Brain pericyte (primary cell): ENCODE measurements at places on chromosomes 12 and 14.
A peak's percentile ranks its signal among the peaks of the same experiment; 100 is the strongest.

- DNase-seq: no peak
These were observed 117.0 kb downstream of the SMOC1 start for GRCh38 chr14:69996216-69996615.

DNA sequence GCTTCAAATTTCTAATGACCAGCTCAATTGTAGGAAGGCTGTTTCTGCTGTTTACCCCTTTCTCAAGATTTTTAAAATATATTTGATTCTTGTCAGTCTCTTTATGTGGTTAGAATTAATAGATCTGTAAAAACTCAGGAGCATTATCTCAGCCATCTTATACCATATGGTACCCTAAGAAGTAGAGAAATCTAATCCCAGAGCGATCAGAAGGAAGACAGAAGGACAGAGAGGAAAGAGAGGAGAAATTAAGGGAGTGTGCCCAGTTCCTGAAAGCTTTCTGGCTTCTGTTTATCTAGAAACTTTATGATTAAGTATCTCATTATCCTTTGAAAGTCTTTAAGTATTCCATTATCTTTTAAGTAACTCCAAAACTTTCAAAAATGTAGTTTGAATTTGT lies 152.1 kb upstream of the NAV3 start:
- DNase-seq: no peak

DNA sequence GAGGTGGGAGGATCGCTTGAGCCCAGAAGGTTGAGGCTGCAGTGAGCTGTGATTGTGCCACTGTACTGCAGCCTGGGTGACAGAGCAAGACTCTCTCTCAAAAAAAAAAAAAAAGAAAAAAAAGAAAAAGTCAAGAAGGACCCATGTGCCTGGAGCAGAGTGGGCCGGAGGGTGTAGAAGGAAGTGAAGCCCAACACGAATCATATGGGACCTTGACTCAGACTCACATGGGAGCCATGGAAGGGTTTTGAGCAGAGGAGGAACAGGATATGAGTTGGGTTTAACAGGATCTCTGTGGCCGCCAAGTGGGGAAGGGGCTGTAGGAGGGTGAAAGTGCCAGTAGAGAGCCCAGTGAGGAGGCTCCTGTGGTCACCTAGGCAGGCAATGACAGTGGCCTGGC lies 165.4 kb downstream of the PHETA1 start:
- DNase-seq: no peak

- DNase-seq: no peak
These were observed 3.4 kb downstream of the TRHDE start for GRCh38 chr12:72275526-72275925.

GRCh38 chr14:81886588-81886987 lies 352.9 kb upstream of the SEL1L start:
- DNase-seq: no peak

GRCh38 chr14:68076451-68076850 lies 256.9 kb downstream of the RAD51B start:
- DNase-seq: no peak

- DNase-seq: no peak
These were observed 44.4 kb downstream of the DYRK2 start for GRCh38 chr12:67692966-67693365.

GRCh38 chr14:22427771-22428231 lies 161.2 kb downstream of the DAD1 start:
- DNase-seq: no peak

GRCh38 chr12:104801427-104801826 lies 156.7 kb downstream of the SLC41A2 start:
- DNase-seq: no peak

- DNase-seq: no peak
These were observed 11.7 kb upstream of the NGDN start for GRCh38 chr14:23457587-23458445.

- DNase-seq: no peak
These were observed 73.5 kb downstream of the CCDC88C start for GRCh38 chr14:91344096-91344495.

DNA sequence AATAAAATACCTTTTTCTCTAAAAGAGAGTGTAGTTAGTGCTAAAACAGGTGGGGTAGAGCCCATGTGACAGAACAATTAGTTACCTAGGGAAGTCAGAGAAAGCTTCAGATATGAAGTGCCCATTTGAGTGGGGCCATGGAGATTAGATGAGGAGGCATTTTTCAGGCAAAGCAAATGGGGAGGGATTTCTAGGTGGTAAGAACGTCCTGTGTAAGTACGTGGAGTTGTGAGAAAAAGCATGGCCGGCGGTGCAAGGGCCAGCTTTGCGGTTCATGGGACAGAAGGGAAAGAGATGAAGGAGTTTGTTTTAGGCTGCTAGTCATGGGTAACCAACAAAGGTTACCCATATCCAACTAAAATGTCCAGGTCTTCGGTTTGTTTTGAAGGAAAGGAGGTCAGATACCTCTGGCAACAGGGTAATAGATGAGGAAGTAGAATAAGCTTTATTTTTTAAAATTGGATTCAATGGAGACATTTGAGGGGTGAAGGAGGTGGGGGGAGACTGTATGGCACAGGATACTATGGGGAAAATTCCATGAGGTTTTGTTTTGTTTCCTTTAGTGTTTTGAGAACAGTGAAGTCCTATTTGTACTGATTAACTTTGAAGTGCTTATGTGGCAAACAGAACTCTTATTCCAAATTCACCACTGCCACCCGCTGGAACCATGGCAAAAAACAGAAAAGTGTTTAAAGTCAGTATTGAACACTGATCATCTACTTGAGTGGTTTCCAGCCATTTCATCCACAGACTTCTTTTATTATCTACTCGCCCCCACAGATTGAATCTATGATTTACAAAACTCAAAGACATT lies 10.0 kb upstream of the SNRPF start:
- peak; percentile 12 for DNase-seq

DNA sequence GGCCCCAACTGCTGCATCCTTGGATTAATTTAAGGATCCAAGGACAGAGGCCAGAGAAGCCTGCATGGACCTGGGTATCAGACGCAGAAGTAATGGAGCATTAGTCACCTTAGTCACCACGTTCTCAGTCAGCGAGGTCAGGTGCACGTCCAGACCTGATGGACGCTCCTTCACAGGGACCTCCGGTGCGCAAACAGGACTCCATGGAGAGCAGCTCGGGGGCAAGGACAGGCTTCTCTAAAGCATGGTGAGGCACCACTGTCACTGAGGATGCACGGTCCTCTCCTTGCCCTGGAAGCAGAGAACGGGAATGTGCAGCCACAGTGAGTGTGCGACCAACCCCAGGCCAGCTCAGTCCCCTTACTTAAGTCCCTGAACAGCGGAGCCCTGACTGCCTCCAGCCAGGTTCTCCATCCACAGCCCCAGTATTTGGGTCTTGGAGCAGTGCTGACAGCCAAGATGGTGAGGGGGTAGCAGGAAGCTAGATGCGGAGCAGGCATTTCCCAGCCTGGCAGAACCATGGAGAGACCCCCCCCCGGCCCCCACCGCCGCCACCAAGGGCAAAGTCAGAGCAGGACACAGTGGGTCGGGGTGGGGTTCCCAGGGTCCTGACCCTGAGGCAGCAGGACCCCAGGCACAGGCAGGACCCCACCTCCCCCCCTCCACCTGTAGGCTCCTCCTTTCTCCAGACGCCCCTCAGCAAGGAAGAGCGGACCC lies 253.4 kb upstream of the SFSWAP start:
- DNase-seq: peak; percentile 11

DNA sequence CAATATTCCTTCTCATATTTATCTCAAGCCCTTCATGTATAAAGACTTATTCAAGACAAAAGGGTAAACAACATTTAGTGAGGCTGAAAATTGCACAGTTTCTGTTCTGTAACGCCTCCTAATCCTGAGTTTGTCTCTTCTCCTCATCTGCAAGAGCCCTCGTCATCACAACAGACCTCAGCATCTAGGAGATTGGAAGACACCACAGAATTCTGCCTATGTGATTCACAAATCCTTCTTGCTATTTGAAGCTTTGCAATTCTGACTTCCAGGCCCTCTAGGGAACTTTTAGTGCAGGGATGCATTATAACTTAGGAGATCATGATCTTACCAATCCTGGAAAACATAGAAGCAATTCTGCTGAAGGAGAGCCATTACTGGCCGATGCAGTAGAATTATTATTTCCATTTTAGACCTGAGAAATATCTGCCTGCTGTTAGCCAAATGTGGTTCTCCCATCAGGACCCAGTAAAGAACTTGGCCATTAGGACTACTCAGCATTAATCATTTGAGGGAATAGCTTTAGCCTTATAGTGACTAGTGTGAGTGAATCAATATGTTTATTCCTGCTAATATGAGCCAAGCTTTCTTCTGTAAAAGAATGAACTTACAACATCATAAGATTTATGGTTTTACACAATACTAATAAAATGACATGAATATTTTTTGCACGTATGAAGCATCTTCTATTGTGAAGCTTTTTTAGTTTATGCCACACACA lies 119.5 kb downstream of the ANO4 start:
- DNase-seq: no peak

GRCh38 chr12:88878295-88878694 lies 298.0 kb upstream of the KITLG start:
- no peak for DNase-seq

DNA sequence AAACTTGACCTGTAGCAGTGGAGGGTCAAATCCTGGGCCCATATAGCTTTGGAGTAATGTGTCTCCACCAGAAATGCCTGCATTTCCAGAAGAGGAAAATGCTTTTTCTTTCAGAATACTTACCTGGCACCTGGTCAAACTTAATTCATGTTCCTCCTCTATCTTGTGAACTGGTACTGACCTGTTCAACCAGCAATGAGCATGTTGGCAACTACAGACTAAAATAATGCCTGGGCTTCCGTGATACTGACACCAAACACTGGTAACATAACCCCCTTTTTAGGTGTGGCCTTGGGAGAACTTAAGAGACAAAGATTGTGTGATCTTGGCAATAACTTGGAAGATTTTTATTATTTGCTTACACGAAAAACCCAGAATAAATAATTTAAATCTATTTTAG lies 23.8 kb upstream of the MGST1 start:
- no peak for DNase-seq

GRCh38 chr14:77498120-77498979 lies at the start of gene ISM2:
Gene ISM2 (minus strand): TSS chr14:77498816. CDS start chr14:77498793, 23 bp downstream.
- no peak for DNase-seq

DNA sequence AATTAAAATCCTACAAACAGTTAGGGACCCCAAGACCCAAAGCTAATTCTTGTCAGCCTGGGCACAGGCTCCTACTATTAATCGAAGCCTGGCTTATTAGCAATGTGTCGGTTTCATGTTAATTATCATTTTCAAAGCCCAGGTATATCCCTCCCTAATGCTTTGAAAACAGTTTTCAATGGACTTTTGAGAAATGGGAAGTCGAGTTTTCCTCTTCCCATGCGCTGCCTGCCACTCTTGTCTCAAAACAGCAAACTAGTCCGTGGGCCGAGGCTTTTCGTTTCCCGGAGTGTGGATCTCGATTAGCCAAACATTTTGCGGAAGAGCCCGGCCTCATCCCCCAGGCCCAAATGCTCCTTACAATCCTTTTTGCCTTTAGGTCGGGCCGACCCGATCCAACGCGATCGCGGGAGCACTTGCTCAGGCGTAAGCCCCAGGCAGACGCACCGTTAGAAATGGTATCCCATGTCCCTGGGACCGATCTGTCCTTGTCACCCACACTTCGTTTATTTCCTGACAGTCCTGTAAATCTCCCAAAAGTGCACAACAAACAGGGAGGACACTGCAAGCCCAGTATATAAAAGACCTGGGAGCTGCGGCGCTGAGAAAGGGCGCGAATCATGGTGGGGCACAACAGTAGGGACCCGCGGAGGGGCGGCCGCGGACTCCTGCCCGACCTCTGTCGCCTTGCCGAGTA lies 1.5 kb downstream of the SIX6 start:
- no peak for DNase-seq
